Activated T-helper 17 cell treated with anti-CD3 and anti-CD28 coated beads, Interleukin-2, amount 50 U/mL, for 72 hours (primary cell): ENCODE measurements at places on chromosomes 7 and 10. TPM values are rescaled to one million over a fixed set of nuclear protein-coding genes. Genes with fewer than 3 reads are reported as not detected.

PNLIP gene
- total RNA-seq: not detected

DNA sequence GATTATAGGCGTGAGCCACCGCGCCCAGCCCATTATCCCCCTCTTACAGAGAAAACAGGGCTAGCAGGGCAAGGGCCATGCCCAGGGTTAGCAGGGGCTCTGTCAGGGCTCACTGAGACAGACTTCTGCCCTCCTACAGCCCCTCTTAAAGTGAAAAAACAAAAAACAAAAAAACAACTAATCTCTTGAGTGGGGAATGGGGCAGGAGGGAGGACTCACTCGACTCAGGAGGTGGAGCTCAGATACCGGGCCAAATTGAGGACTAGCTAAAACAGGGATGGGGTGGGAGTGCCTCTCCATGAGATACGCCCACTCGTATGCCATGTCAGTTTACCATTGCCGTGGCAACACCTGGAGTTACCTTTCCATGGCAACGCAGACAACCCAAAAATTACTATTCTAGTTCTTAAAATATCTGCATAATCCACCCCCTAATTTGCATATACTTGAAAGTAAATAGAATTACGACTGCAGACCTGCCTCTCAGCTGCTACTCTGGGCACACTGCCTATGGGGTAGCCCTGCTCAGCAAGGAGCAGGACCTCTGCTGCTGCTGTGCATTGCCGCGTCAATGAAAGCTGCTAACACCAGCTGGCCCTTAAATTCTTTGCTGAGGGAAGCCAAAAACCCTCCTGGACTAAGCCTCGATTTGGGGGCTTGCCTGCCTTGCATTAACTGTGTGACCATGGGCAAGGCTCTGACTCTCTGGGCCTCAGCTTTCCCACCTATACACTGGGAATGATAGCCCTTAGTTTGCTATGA lies 13.4 kb downstream of the SSC4D start:
- ATAC-seq: no peak

DNA sequence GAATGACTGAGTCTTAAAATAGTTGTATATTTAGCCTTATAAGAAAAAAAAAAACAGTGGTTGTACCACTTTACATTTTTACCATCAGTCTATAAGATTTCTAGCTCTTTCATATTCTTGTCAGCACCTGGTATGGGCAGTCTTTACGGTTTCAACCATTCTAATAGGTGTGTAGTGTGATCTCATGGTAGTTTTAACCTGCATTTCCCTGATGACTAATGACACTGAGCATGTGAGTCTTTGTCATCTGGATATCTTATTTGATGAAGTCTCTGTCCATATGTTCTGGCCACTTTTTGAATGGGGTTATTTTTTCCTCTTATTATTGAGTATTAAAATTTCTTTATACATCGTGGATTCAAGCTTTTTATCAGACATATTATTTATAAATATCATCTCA lies 365.3 kb upstream of the IGFBP3 start:
- no peak for ATAC-seq

PGAM1 gene
- total RNA-seq: 1,221 TPM

GARIN1A gene
- total RNA-seq: 1.8 TPM

- no peak for ATAC-seq
Observed at GRCh38 chr7:1531979-1532455, 1.5 kb downstream of the MAFK start.

SAP25 gene
- 7.6 TPM for total RNA-seq

- no peak for ATAC-seq
Observed at GRCh38 chr10:89532476-89532875, 2.9 kb downstream of the SLC16A12 start.

PIP gene
- total RNA-seq: not detected

GRCh38 chr7:154837622-154838021 lies 165.3 kb downstream of the PAXIP1 start:
- ATAC-seq: no peak

DPYSL4 gene
- total RNA-seq: 23.5 TPM

FAM180A gene
- total RNA-seq: not detected

DNA sequence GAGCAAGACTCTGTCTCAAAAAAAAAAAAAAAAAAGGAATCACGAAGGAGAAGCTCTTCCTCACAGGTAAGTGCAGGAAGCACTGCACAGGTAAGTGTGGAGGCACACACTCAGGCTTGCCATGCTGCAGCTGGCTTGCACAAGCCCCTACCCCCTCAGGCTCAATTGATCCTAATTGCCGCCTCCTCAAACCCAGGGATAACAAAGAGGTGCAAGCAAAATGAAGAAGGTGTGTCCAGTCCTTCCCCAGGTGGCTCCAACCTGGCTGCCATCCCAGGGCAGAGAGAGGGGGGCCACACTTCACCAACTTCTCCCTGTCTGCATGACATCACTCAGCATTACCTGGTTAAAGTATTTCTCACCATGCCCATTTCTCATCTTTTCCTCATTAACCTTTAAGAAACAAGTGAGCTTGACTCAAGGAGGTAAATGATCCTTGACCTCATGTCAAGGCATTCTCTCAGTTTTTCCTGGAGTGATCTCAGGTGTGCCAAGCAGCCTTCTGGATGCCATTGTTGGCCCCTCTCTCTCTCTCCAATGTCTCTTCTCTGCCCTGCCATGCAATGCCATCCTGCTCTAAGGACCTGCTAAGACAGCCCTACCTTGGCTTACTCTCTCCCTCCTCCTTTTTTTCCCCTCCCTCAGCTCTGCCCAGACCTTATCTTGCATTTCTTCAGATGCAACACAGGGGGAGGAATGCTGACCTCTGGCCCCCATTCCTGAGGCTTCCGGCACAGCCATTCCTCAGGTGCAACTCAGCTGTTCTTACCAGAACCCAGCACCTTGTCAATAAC lies 13.0 kb upstream of the TRPV6 start:
- ATAC-seq: no peak

DNA sequence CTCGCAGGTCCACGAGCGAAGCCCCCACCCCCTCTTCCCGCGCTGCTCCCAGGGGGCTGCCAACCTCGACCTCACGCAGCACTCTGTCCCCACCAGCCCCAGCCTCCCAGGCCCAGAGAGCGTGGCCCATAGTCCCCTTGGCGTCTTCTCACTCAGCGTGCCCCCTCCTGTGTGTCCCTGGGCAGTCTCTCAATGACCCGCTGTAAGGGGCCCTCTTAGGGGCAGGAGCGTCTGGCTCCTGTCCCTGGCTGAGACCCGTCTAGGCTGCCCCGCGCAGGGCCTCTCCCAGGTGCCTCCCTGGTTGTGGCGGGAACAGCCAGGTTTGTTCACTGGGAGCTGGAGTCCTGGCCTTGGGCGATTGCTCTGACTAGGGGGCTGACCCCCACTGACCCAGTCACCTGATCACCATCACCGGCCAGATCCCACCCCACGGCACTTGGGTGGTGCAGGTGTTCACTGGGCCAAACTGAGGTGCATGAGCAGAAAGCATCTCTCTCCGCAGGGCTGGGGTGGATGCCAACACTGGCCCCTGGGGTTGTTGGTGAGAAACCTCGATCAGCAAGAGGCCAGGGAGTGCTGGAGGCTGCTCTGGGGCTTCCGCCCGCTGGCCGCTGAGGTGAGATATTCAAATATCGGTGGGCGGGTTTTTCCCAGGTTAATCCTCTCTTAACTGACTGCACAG lies 12.6 kb upstream of the WDFY4 start:
- ATAC-seq: no peak
